ENCODE measurements at places on chromosomes 2 and 18. TPM values are rescaled to one million over a fixed set of nuclear protein-coding genes. Genes with fewer than 3 reads are reported as not detected.

Gene REG3A
- total RNA-seq, result not detected

Gene LDAH
- total RNA-seq, result 19.9 TPM

Gene QPCT
- total RNA-seq, result 22.8 TPM

Gene VIT
- not detected for total RNA-seq
